ENCODE measurements at places on chromosomes 3 and 15.

GRCh38 chr3:59981377-59981776, 931.6 kb upstream of the CFAP20DC start:
- DNase-seq, result no peak

GRCh38 chr3:172516318-172517214, 6.7 kb downstream of the TNFSF10 start:
- no peak for DNase-seq

DNA sequence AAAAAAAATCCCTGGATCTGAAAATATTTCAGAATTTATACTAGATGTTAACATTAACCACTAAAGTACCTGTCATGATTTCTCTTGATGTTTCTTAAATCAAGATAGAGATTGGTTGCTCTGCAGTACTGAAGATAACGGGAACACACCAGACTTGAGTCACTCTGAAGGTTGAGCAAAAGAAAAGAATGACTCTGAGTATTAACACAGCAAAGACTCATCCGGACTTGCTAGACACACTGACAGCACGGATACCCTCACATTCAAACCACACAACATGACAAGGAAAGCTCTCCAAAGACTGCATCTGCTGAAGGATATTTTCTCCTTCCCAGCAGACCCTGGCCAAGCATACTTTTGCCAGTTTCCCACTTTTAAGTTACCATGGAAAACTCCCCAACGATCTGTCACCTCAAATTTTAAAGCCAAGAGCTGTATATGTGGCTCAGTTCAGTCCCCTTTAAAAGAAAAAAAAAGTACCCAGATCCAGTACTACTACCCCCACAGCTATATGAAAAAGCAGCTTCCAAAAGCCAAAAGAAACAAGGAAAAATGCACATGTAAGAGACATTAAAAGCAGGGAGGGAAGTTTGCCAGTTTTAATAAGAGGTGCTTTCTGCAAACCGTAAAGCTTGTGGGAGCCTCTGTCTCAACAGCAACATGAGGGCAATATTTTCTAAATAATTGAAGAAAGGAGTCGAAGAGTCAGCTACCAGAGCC, 8.3 kb downstream of the EOGT start:
- no peak for DNase-seq

DNA sequence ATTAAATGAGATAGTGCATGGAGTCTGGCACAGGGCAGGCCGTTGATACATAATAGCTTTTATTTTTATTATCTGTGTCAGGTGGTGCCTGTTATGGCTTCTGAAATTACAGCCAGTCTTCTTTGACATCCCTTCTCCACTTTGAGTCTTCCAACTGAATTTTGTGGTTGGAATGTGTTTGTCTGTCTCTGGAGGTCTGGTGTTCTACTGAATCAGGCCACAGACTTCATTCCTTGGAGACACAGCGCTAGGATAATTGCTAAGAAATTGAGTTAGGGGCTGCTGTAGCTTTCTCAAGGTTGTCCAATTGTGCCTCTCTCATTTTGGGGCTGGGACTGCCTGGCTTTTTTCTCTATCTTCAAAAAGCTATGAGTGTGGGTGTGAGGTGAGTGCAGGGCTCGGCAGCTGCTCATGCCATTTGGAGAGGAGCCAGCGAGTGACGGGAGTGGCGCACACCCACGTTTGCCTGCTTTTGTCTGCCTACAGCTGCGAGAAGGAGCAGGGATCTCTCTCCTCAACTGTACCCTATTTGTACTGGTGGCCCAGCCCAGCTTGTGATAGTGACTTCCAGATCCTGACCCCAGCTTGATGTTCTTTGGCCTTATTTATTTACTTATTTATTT, 49.8 kb upstream of the SYN2 start:
- no peak for DNase-seq

DNA sequence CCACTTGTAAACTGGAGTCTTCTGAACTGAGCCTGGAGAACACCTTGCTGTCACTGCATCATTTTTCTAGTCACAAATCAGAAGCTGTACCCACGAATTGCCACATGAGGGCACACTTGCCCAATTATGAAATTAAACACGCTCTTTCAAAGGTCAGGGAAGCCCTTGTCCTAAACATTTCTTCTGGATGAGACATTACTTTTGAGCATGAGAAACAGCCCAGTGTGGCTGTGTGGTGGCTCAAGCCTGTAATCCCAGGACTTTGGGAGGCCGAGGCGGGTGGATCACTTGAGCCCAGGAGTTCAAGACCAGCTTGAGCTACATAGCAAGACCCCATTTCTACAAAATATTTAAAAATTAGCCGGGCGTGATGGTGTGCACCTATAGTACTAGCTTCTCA, 27.5 kb upstream of the CFAP161 start:
- DNase-seq, result peak; percentile 38

Measured in NCI-H1694 (cell line).